ENCODE measurements at places on chromosomes 7 and 10.
A peak's percentile ranks its signal among the peaks of the same experiment; 100 is the strongest.

GRCh38 chr7:162632-163297 is 29.6 kb upstream of the FAM20C start:
- no peak for DNase-seq

- DNase-seq: no peak
Measured at GRCh38 chr7:29518616-29519015, 45.0 kb upstream of the PRR15 start.

GRCh38 chr10:116779076-116779687 is 36.8 kb upstream of the HSPA12A start:
- no peak for DNase-seq

GRCh38 chr7:131540491-131541162 is 15.8 kb downstream of the PODXL start:
- no peak for DNase-seq

DNA sequence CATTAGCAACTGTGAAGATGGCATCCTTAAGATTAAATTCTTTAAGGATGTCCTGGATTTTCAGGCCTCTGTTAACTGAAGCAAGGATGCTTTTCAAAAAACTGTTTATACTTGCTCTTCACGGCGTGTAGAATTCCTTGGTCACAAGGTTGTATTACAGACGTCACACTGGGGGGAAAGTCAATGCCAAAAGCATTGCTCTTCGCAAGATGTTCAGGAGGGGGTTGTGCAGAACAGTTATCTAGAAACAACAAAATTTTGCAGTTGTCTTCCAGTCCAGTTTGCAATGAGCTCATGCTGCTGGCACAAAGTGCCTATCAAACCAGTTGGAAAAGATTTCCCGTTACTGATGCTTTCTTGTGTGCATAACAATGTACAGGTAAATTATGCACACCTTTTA is 8.2 kb upstream of the KIF20B start:
- DNase-seq: no peak

DNA sequence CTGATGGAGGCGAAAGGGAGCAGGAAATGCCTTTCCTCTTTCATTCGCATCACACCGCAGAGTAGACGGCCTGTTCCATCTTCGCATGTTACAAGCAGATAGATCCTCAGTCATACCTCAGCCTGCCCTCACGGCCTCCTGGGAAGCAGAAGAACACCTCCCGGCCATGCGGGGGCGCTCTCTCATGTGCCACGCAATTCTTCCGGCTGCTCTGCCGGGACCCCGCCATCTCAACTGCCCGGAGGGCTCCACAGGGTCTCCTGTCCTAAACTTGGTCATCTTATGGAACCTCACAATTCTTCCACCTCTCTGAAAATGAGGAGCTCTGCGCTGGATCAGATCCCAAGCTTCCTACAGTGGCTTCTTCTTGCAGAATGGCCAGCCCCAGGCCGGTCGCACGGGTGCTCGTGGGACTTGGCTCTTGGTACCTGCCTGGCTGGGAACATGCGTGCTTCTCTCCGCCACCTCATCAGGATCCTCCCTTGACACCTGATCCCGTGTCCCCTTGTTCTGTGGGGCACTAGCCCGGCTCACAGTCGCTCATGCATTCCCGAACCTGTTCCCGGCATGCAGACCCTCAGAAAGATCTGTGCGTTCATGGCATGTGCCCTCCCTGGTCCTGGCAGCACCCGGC is 262.8 kb upstream of the SHH start:
- DNase-seq: no peak

GRCh38 chr10:89653410-89653869 is 8.4 kb upstream of the PANK1 start:
- DNase-seq: no peak

DNA sequence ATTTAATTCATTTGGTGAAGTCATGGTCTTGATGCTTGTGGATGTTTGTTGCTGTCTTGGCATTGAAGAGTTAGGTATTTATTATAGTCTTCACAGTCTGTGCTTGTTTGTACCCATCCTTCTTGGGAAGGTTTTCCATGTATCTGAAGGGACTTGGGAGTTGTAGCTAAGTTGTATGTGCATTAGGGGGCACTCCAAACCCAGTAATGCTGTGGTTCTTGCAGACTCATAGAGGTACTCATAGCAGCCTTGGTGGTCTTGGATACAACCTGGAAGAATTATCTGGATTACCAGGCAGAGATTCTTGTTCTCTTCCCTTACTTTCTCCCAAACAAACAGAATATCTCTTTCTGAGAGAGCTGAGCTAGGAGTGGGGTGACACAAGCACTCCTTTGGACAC is 93.2 kb downstream of the ADCYAP1R1 start:
- no peak for DNase-seq

DNA sequence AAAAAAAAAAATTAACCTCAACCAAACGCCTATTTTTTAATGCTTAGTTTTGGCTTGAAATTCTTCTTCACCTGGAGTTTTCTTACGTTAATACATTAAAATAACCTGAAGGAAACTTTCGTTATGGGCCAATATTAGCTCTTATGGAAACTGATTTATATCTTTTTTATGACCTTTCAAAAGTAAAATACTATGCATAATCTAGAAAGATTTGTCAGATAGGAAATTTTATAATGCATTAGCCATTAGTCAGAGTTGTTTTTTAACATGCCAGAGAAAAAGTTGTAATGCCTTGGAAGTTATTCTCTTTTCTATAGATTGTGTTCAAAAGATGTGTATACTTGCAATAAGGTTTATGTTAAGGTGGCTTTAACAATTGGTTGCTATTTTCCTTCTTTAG is 34.3 kb upstream of the ARL4A start:
- no peak for DNase-seq

DNA sequence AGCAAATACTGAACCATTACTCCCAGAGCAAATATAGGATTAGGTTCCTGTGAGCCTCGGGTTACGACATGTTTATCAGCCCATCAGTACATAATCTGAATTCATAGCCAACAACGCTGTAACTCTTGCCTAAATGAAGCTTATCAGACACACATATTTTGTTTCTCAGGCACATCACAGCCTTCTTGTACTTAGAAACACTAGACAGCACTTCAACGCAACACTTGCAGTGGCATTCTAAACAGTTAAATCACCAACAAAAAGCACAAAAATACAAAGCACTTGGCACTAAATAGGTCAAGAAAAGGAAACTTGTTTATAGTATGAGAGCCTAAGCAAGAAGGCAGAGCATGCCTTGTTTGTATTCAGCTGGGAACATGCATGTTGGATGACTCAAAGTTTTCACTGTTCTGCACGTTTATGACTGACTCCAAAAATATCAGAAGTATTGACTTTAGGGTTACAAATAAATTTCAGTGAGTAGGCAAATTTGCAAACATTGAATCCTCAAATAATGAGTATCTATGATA is 75.0 kb downstream of the VPS50 start:
- peak; percentile 81 for DNase-seq

GRCh38 chr7:117665368-117665767 is 185.5 kb downstream of the CFTR start:
- DNase-seq: no peak

DNA sequence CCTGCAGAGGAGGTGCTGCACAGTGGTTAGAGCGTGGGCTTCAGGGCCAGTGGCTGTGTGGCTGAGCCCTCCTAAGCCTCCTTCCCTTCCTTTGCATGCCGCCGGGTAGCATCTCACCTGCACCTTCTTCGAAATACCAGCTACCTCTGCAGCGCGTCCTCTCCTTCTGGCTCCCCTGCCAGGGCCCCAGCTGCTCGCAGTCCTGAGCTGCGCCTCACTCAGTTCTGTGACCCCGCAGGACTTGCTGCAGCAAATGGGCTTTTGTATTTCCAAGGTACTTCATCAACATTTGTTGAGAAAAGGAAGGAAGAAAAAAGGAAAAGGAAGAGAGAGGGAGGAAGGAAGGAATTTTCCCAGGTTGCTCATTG is 146.7 kb upstream of the PRR15 start:
- DNase-seq: no peak

GRCh38 chr10:112744181-112745096 is 205.6 kb upstream of the TCF7L2 start:
- no peak for DNase-seq

- DNase-seq: no peak
Measured at GRCh38 chr7:150980663-150981062, 2.5 kb upstream of the KCNH2 start.

DNA sequence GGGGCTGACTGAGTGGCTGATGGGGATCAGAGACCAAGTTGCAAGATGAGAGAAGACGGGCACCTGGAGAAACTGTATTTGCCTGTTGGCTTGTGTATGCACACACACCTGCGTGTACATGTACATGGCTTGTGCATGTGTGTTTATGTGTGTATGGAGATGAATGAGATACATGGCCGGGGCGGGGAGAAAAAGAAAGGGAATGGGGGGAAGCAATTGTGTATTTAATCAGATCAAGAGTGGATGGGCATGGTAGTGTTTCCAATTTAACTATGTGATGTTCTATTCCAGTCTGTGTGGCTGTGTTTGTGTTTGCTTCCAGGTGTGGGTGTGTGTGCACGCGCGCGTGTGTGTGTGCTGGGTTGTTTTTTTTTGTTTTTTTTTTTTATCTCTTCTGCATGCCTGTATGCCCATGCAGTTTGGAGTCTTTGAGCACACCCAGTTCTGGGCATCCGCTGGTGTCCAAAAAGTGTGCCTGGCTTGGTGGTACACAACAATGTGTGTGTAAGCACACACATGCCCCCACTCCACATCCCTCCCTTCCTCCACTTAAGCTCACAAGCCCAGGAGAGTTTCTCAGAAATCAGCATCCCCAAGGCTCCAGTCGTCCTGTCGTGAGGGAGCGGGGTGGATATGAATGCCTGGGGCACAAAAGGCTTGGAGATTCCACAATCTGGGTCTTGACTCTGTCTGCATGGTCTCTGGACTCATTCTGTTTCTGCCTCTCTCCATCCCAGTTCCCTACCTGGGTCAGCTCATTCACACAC is 2.5 kb upstream of the VGF start:
- DNase-seq: no peak

- DNase-seq: peak; percentile 75
Measured at GRCh38 chr7:145729691-145730090, 386.9 kb upstream of the CNTNAP2 start.

DNA sequence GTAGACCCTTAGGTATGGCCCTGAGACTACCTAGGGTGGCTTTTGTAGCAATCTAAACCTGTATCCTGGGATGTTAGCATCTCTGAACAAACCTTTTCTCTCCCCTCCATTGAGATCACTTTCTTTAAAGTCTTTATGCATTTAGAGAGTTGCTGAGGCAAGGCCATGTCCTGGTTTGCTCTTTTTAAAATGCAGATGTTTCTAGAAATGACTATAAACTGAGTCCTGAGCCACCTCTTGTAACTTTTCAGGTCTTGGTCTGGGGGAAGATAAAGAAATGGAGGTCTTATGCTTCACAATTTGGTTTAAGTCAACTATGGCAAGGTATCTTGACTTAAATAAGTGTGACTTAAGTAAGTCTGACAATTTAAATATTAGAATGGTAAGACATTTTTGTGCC is 78.0 kb downstream of the AUTS2 start:
- DNase-seq: no peak

DNA sequence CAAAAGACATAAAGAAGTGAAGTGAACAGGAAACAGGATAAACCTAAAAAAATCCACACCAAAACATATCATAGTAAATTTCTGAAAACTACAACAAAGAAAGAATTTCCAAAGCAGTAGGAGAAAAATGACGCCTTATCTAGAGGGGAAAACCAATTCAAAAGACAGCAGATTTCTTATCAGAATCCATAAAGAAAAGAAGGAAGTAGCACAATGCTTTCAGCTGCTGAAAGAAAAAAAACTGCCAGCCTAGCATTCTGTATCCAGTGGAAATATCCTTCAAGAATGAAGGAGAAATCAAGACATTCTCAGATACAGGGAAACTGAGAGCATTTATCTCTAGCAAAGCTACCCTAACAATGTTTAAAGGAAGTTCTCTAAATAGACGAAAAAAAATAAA is 37.8 kb downstream of the PDLIM1 start:
- no peak for DNase-seq

GRCh38 chr7:28165261-28165660 is 15.3 kb downstream of the JAZF1 start:
- no peak for DNase-seq

DNA sequence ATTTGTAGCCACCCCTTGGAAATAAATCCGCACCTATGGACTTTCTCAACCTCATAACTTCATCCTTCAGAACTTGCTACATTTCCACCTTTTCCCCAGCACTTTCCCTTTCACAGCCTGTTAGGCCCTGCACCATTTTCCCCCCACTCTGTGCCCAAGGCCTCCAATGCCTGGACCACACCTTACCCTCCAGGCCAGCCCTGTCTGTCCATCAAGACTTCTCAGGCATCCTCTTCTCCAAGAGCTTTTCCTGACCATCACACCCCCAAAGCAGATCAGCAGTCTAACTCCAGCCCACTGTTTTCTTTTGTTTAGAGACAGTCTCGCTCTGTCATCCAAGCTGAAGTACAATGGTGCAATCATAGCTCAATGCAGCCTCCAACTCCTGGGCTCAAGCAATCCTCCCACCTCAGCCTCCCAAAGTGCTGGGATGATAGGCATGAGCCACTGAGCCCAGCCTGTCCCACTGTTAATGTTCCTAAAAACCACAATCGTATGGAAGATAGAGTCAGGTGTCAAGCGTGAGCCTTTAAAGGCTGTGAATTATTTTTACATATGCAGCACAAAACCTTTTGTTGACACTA is 116.8 kb downstream of the PARD3 start:
- DNase-seq: no peak

- DNase-seq: no peak
Measured at GRCh38 chr7:4168041-4168440, 514.1 kb upstream of the FOXK1 start.

GRCh38 chr10:11626071-11626470 is 14.6 kb upstream of the USP6NL start:
- DNase-seq: no peak

DNA sequence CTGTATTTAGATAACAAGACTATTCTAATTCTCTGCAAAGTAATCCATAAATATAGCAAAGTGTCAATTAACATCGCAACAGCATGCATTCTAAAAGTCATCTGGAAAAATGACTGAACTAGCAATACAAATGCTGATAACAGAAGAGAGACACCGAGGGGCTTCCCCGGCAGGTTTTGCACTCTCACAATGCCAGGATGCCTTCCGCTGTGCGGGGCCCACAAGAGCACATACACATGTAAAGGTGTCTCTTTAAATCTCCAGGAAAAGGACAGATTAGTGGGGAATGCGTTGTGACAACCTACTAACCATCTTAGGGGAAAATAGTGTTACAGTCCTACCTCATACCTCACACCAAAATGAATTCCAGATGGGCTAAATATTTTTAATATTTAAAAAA is 86.9 kb downstream of the CXCL12 start:
- no peak for DNase-seq

DNA sequence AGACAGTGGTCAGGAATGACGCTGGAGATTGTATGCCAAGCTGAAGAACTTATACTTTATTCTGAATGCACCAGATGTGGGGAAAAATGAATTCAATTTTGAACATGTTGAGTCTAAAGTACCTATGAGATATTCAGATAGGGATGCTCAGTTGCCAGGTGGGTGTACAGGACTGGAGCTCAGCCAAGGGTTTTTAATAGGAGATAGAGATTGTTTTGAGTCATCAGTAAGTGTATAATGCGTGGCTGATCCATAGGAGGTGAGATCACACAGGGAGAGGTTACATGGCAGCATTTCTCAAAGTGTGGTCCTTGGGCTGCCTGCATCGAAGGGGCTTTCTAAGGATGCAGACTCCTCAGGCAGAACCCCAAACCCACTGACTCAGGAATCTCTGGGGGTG is 6.8 kb upstream of the HIPK2 start:
- no peak for DNase-seq

GRCh38 chr7:129903935-129904334 is 48.8 kb downstream of the UBE2H start:
- no peak for DNase-seq

GRCh38 chr10:123748711-123749110 is 82.6 kb downstream of the GPR26 start:
- no peak for DNase-seq

Data from fibroblast of gingiva (primary cell).